Left renal pelvis (tissue), 4 donors: ENCODE measurements at places on chromosomes 12 and 14. TPM values are rescaled to one million over a fixed set of nuclear protein-coding genes. Genes with fewer than 3 reads are reported as not detected.

The SDR9C7 gene
- 0.23 TPM for polyA plus RNA-seq

The KCNC2 gene
- 0.66 TPM for polyA plus RNA-seq

The RAB3IP gene
- 77.0 TPM for polyA plus RNA-seq

The ERBB3 gene
- polyA plus RNA-seq, result 6.8 TPM

The MFAP5 gene
- polyA plus RNA-seq, result 0.72 TPM
